ENCODE measurements at places on chromosomes 11 and 22. TPM values are rescaled to one million over a fixed set of nuclear protein-coding genes. Genes with fewer than 3 reads are reported as not detected.
A peak's percentile ranks its signal among the peaks of the same experiment; 100 is the strongest.

The OR5A1 gene
- not detected for polyA plus RNA-seq

The UBQLNL gene
- 0.01 TPM for polyA plus RNA-seq

The SAAL1 gene
- 5.5 TPM for polyA plus RNA-seq

The FIBIN gene
- 7.2 TPM for polyA plus RNA-seq

The MICAL2 gene
- 15.0 TPM for polyA plus RNA-seq

The BTG4 gene
- polyA plus RNA-seq = not detected

The MAJIN gene
- polyA plus RNA-seq = not detected

The GRK2 gene
- polyA plus RNA-seq = 56.8 TPM

The KDELR3 gene
- 0.53 TPM for polyA plus RNA-seq

DNA sequence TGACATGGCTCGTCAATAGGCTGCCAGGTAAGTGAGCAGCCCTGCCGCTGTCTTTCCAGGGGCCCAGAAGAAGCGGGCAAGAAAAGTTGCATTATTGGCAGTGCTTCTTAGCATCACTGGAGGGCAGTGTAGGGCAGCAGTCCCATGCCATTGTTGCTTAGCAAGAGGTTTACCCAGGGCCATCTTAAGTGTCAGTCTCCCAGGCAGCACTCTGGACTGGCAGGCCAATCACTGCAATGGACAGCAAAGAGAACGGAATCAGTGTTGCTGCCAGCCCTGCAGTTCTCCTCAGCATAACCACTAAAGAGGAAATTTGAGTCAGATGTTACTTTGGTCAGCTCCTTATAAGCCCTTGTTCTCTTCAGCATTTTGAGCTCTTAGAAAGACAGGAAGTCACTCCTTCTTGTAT is 13.4 kb upstream of the GRK2 start:
- H3K4me1 ChIP-seq = peaks cover 19% of the 10 kb centered on the region
- peaks cover 39% of the 10 kb centered on the region for H3K36me3 ChIP-seq
- no peaks in the 10 kb centered on the region for H3K27me3 ChIP-seq
- H3K4me3 ChIP-seq = no peak overlapping the region
- no peak overlapping the region for H3K27ac ChIP-seq
- DNase-seq = no peak

GRCh38 chr11:116837231-116838091 is at the start of gene APOA1:
TSS of gene APOA1 (minus strand) at chr11:116837622. CDS start at chr11:116837387, 235 bp downstream.
- H3K4me3 ChIP-seq = no peak within 1 kb of the TSS
- no peak within 1 kb of the TSS for H3K27ac ChIP-seq
- H3K36me3 ChIP-seq = no peaks in the 10 kb centered on the region
- no peak for DNase-seq
- no peaks in the 10 kb centered on the region for H3K27me3 ChIP-seq

DNA sequence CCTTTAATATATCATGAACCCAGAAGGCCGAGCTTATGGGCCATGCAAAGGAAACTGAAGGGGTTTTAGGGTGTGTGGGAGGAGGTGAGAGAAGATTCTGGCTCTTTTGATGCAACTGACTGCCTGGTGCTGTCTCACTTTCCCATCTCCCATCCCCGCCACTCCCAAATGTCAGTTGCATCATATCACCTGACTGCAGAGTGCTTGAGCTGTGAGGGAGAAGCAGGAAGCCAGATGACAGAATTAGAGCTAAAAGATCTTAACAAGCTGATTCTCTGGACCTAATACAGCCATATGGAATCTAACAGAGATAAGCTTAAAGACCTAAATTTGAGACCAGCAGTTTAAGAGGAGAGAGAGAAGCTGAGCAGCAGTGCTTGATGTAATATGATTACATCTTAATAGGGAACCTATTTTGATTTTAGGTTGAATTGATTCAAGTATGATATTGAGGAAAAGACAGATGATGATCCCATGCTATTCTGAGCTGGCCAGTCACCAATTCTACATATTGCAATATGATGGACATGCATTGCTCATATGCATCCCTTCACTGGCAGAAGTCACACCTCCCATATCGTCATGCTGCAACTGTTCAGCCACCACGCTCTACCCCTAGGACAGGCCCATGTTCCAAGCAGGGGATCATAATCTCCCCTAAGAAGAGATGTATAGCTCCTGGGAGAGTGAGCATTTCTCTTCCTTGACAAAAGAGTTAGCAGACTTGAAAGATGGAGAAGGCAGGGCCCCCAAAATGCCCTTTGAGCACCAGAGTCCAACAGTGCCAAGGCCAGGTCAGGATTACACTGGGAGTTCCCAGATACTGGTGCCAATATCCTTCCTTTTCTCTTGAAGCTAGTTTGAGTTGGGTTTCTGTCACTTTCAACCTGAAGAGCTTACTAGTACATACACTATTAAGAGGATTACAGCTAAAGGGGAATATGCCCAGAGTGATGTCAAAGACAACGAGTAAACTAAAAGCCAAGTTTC is 44.9 kb downstream of the PLEKHA7 start:
- no peak for DNase-seq
- H3K4me1 ChIP-seq = no peaks in the 10 kb centered on the region
- no peaks in the 10 kb centered on the region for H3K27me3 ChIP-seq
- H3K27ac ChIP-seq = no peak overlapping the region
- no peak overlapping the region for H3K4me3 ChIP-seq

DNA sequence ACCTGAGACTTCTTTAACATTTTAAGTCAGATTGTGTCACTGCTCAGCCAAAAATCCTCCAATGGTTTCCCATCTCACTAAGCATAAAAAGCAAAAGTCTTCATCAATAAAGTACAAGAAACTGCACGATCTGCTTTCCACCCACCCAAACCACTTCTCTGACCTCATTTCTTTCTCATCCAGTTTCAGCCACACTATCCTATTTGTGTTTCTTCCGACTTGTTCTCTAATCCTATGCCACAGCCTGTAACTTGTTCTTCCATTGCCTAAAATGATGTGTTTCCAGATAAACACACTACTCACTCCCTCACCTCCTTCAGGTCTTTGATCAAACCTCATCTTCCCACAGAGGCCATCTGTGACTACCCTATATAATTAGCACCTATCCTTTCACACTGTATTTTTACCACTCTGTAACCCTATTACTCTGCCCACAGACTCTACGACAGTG is 28.4 kb downstream of the ARHGAP32 start:
- H3K27ac ChIP-seq = no peak overlapping the region
- no peaks in the 10 kb centered on the region for H3K27me3 ChIP-seq
- H3K36me3 ChIP-seq = no peaks in the 10 kb centered on the region

DNA sequence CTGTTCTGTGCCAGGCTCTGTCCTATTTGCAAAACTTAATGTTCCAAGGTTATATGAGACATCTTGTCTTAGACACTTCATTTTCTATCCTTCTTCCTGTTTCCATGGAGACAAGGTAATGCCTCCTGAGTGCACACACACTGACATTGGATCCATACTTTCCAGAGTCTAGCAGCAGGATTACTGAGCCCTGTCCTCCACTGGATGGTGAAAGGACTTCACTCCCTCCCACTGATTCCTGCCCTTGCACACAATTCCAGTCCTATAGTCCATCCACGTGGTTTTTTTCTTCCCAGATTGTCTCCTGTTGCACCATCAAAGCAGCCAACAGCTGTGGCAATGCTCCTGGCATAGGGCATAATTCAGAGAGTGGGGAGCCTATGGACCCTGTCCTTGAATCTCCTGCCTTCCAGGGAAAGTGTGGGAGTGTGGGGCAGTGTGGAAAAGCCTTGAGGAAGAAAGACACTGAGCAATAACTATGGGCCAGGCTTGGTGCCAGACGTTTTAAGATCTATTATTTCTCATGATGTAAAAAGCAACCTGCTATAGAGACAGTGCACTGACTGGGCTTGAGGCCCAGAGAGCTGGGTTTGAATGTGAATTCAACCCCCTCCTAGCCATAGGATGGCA is 31.3 kb downstream of the SERPINH1 start:
- no peak for DNase-seq
- no peak overlapping the region for H3K27ac ChIP-seq
- H3K4me1 ChIP-seq = no peaks in the 10 kb centered on the region
- no peak overlapping the region for H3K4me3 ChIP-seq

DNA sequence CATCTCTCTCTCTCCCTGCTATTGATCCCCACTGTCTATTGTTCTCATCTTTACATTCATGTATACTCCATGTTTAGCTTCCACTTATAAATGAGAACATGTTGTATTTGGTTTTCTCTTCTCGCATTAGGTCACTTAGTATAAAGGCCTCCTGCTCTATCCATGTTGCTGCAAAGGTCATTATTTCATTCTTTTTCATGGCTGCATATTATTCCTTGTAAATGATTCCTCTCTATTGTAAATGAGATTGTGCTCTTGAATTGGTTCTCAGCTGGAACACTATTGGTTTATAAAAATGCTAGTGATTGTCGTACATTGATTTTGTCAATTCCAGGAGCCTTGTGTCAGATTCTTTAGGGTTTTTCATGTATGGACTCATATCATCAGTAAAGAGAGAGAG is 13.5 kb downstream of the ACRV1 start:
- no peak overlapping the region for H3K4me3 ChIP-seq
- no peaks in the 10 kb centered on the region for H3K36me3 ChIP-seq
- DNase-seq = no peak
- H3K27me3 ChIP-seq = no peaks in the 10 kb centered on the region
- H3K4me1 ChIP-seq = no peaks in the 10 kb centered on the region

- peak; percentile 39 for DNase-seq
- peaks cover 7% of the 10 kb centered on the region for H3K4me1 ChIP-seq
- H3K36me3 ChIP-seq = no peaks in the 10 kb centered on the region
- no peaks in the 10 kb centered on the region for H3K27me3 ChIP-seq
- H3K27ac ChIP-seq = no peak overlapping the region
Measured at GRCh38 chr11:73193251-73194033, 24.6 kb upstream of the P2RY2 start.

DNA sequence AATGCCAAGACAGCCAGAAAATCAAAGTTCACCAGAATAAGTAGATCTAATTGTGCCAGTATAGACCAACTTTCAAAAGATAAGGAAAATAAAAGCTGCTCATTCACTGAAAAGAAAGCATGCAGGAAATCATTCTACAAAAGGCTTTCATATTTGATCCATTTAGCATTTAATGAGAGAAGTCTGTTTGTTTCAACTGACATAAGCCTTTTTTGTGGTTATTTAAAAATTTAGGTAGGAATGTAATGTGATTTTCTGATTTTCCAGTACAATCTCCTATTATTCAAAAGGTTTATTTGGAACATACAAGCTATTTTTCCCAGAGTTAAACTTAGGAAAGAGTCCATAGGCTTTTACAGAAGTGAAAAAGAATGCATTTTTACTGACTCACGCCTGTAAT is 92.7 kb downstream of the SBF2 start:
- H3K36me3 ChIP-seq = no peaks in the 10 kb centered on the region
- H3K4me3 ChIP-seq = no peak overlapping the region
- no peak for DNase-seq
- no peak overlapping the region for H3K27ac ChIP-seq
- no peaks in the 10 kb centered on the region for H3K27me3 ChIP-seq

DNA sequence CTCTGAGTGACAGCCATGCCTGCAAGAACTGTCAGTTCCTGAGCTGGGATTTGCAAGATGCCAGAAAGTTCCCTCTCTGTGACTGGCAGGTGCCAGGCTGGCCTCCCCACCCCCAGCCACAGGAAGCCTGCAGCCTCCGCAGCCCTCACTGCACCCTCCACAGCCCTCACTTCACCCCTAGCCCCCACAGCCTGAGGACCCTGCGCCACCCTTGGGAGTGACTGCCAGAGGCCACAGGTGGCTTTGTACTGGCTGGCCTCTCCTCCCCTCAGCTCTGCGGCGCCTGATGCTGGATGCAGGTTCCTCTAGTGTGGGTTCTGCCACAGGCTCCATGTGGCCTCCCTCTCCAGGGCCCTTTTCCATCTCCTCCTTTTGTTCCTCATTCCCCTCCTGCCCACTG is 28.7 kb downstream of the MPPED1 start:
- no peaks in the 10 kb centered on the region for H3K36me3 ChIP-seq
- DNase-seq = no peak
- no peaks in the 10 kb centered on the region for H3K4me1 ChIP-seq
- peaks cover 18% of the 10 kb centered on the region for H3K27me3 ChIP-seq
- no peak overlapping the region for H3K4me3 ChIP-seq

DNA sequence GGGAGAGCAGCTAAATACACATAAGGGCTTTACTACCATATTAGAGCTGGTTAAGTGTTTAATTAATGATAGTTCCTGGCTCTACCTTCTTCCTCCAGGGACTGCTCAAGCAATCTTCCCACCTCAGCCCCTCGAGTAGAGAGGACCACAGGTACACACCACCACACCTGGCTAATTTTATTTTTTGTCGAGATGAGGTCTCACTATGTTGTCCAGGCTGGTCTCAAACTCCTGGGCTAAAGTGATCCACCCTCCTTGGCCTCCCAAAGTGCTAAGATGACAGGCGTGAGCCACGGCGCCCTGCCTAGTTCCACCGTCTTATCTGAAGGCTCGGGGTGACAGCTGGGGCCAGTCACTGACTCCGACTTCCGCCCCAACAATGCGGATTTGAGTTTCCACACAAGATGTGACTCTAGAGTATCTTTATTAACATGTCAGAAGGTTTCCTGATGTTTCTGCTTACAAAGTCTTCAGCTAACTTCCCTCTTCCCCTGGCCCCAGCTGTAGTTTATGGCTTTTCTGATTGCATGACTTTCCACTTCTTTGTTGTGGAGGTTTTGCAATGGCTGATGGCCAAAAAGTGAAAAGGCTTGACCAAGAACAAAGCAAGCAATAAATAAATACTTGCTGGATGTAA is 16.8 kb downstream of the TPST2 start:
- no peak overlapping the region for H3K4me3 ChIP-seq
- no peak overlapping the region for H3K27ac ChIP-seq
- H3K36me3 ChIP-seq = no peaks in the 10 kb centered on the region
- H3K27me3 ChIP-seq = no peaks in the 10 kb centered on the region
- peak; percentile 35 for DNase-seq
- H3K4me1 ChIP-seq = peaks cover 31% of the 10 kb centered on the region

- H3K27ac ChIP-seq = no peak overlapping the region
- no peak overlapping the region for H3K4me3 ChIP-seq
Measured at GRCh38 chr22:45642986-45643385, 28.6 kb upstream of the ATXN10 start.

- H3K36me3 ChIP-seq = no peaks in the 10 kb centered on the region
- H3K4me1 ChIP-seq = peaks cover 38% of the 10 kb centered on the region
- H3K4me3 ChIP-seq = peak overlapping the region; percentile 26
- DNase-seq = peak; percentile 83
- no peaks in the 10 kb centered on the region for H3K27me3 ChIP-seq
- peak overlapping the region; percentile 96 for H3K27ac ChIP-seq
Measured at GRCh38 chr22:40654522-40655167, 18.1 kb upstream of the MRTFA start.
